MG63 (cell line): ENCODE measurements at places on chromosomes 13 and 19.

- DNase-seq = no peak
Observed at GRCh38 chr19:2270157-2270422, 11.9 kb downstream of the PEAK3 start.

DNA sequence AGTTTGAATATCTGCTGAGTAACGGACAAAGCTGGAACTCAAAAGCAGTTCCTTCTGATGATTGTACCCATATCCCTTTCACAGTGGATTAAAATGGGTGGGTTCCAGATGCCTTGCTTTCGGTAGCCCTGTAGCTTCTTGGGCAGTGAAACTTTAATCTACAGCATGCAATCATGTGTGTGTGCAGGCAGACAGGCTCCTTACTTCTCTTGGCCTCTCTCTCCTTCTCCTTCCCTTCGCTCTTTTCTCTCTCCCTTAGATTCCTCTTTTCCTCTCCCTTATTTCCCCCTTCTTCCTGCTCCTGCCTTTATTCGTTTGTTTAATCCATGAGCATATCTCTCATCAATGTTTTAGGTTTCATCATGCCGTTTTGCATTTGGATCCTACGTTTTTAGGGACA is 8.1 kb downstream of the DGKH start:
- peak; percentile 32 for DNase-seq

- DNase-seq = no peak
Observed at GRCh38 chr13:98751367-98751782, 1.1 kb downstream of the SLC15A1 start.

DNA sequence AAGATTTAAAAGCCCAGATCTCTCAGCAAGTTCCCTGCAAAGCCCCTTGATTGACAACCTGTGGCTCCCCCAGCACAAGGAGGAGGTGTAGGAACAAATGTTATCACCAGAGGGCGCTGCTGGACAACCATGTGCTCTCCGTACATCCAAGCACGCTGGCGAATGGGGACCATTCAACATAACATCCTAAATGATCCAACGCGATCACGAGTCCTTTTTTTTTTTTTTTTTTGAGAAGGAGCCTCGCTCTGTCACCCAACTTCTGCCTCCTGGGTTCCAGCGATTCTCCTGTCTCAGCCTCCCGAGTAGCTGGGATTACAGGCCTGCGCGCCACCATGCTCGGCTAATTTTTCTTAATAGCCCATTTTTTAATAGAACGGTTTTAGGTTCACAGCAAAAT is 52.0 kb downstream of the NWD1 start:
- peak; percentile 68 for DNase-seq

GRCh38 chr19:41420101-41420880 is 6.9 kb downstream of the B3GNT8 start:
- DNase-seq = no peak
